ENCODE measurements at places on chromosomes 2 and 18.

- DNase-seq = no peak
Observed at GRCh38 chr2:191217580-191217979, 27.6 kb upstream of the MYO1B start.

GRCh38 chr18:35418610-35419009 is 41.5 kb upstream of the ZNF396 start:
- DNase-seq = no peak

- DNase-seq = no peak
Observed at GRCh38 chr2:233080836-233081229, 20.7 kb downstream of the INPP5D start.

- no peak for DNase-seq
Observed at GRCh38 chr18:58098706-58099105, 54.7 kb downstream of the NEDD4L start.

DNA sequence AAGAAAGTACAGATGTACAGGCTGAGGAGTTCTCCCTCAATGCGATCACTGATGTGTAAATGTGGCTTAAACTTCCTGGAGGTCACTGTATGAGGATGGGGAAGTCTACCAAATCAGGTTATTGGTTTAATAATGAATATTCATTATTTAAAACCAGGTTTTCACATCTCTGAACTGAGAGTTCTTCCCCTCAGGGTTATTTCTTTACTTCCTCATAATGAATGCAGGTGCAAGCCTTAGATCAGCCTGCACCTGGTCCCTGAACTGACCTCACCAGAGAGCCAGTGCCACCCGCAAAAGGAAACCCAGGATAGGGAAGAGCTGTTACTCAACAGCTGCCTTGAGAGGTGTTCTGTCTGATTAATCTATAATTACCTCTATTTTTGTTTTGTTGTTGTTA is 369.0 kb downstream of the EPHA4 start:
- no peak for DNase-seq

GRCh38 chr18:57744211-57744694 is 58.9 kb downstream of the ATP8B1 start:
- DNase-seq = no peak

DNA sequence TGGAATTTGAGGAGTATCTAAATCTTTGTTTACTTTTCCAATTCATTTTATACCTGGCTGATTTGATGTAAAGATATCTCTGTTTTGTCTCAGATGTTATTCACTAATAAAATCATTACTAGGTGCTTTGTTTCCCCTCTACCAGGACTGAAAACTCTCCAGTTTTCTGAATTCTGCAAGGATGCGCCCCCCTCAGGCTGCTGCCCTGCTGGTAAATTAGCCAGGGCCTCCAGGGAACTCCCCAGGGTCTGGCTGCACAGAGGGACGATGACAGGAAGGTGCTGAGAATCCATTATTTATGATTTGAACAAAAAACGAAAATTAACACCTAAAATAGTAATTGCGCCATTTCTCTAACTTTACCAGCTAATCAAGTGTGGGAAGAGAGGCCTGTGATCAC is 541.2 kb upstream of the POU3F3 start:
- DNase-seq = no peak

DNA sequence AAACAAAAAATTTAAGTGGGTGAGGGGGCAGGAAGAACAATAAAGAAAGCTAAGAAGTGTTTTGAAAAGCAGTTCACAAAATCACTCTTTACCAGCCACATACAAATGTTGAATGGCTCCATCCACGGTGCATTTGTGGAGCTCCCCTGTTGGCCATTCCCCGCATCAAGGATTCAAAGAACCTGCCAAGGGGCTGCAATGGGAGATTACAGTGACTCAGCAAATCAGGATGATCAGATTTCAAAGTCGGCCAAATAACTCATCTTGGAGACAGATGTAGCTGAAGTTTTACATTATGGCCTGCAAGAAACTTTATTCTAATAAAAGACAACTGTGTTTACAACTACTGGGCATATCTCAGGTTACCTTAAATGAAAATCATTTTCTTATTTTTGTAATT is 26.9 kb downstream of the COL4A3 start:
- no peak for DNase-seq

GRCh38 chr2:121969766-121970639 is 214.6 kb downstream of the TSN start:
- no peak for DNase-seq

DNA sequence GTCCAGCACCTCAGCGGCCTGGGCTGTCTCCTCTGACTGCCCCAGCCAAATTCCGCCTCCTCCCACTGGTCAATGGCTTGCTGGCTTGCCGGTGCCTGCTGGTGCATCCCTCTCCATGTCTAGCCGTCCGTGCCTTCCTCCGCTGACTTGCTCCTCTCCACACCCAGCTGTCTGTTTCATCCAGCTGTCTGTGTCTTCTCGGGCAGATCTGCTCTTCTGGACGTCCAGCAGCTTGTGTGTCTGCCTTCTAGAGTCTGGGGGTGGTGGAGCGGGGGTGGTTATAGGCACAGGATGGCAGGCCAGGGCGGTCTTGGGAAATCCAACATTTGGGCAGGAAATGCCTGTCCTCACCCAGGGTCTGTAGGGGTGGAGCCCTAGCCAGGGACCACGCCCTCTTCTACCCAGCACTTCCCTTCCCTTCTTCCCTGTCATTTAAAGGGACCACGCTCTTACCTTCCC is 369.2 kb downstream of the GALNT13 start:
- no peak for DNase-seq

DNA sequence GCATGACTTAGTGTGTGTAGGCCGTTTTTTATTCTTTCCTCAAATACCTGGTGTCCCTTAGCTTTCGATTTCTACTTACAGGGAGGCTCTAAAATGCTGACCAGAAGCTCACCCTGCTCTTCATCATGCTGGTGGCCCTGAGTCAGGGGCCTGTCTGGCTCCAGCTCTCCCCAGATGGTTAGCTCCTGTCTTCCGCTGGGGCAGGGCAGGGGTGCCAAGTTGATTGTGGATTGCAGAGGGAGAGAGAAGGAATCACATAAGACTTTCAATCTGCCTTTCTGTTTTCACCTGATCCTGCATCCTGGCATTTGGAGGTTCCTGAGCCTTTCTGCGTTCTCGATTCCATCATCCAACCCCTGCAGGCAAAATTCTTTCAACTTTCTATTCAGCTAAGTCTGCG is 4.2 kb downstream of the CIB4 start:
- no peak for DNase-seq

GRCh38 chr2:18752022-18752493 is 162.7 kb upstream of the NT5C1B start:
- DNase-seq = no peak

DNA sequence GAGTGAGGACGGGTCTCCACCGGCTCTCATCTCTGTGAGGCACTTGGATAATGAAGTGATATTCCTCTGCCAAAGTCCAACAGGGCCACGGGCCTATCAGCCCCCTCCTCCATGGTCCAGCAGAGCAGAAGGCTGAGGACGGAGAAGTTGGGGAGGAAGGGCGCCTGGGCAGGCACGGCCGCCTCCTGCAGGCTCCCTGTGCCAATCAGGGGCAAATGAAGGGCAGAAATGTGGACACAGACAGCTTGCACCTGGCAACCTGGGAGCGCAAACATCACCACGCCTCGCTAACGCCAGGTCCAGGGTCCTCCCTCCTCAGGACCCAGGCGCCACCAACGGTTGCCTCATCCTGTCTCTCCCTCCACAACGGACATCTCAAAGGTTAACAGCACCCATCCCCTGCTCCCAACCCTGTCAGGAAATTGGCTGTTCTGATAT is 24.3 kb downstream of the SMAD7 start:
- no peak for DNase-seq

DNA sequence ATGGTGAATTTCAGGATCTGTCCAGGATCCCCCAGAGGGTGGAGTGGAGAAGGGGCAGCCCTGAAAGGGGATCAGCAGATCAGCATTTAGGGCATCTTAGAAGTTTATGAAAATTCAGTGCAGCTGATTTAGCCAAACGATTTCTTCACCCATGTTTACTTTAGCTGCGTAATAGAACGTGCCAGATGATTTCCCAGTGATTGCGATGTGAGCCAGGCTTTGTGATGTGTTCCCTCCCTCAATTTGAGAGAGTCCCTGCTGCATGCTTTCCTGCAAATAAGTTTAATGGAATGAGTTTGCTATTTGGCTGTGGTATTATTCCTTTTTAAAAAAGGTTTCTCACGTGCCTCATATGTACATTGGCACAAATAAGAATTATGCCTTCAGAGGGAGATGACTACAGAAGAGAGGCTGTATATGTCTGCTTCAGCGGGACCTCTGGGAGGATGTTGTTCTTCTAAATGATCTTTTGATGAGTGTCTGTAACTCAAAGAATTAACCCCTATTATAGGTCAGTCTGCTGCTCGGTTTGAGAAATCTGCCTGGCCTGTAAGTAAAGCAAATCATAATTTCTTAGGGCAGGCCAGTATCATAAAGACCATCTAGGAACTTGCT is 111.9 kb downstream of the MRO start:
- no peak for DNase-seq

DNA sequence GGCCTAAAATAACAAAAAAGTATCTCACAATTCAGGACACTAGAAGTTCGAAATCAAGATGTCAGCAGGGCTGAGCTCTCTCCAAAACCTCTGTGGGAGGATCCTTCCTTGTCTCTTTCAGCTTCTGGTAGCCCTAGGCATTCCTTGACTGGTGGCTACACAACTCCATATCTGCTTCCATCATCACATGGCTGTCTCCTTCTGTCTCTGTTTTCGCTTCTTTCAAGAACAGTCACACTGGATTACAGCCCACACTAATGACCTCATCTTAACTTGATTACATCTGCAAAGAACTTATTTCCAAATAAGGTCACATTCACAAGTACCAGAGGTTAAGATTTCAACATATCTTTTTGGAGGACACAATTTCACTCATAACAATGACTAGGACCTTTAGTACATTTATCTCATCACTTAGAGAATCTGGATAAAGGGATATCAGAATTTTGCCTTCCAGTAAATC is 275.2 kb downstream of the IRS1 start:
- no peak for DNase-seq

GRCh38 chr2:190635781-190636180 is 13.1 kb upstream of the NAB1 start:
- DNase-seq = no peak

DNA sequence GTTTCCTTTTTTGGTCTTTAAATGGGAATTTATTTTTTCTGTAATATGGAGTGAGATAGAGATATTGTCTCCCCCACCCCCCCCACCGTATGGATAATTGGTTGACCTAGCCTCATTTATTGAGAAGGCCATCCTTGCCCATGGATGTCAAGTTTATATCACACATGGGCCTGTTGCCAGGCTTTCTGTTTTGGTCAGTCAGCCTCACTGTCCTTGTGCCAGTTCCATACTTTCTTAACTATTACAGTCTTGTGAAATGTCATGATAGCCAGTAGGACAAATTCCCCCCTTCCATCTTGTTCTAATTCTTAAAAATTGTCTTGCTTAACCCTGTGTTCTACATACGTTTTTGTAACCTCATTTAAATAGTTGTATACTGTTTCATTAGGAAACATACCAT is 12.5 kb downstream of the BABAM2 start:
- DNase-seq = no peak

DNA sequence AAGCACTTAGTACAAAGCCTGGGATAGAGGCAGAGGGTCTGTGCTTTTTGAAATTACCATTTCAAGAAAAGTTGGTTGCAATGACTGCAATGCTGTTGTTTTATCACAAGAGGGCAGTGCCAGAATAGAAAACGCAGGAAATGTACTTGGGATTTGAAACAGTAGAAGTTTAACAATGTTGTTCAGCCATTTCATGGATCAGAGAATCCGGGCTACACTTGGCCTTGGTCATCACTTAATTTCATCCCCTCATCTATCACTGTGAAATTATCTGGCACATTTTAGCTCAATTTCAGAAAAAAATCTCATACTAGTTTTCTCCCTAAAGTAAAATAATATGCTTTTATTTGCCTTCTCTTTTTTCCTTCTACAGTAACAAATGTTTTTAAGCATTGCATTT is 70.8 kb downstream of the RAPGEF4 start:
- no peak for DNase-seq

GRCh38 chr18:37846996-37847395 is 281.4 kb upstream of the CELF4 start:
- no peak for DNase-seq

DNA sequence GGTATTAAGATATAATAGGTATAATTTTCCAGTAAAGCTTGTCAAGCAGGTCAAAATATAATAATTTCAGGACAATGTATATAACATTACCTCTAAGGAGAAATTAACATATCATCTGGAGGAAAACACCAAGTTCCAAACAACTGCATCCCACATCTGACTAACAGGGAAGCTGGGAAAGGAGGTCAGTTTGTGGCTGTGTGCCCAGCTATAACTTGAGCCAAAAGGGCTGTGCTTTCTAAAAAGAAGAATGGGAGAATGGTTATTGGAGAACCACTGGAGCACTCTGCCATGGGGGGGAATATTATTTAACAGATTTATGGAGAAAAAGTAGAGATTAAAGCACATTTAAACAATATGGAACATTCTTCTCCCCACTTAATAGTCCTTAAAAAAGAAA is 390.6 kb upstream of the PKDCC start:
- DNase-seq = no peak

- no peak for DNase-seq
Observed at GRCh38 chr2:95350368-95350767, 52.1 kb upstream of the FAHD2A start.

DNA sequence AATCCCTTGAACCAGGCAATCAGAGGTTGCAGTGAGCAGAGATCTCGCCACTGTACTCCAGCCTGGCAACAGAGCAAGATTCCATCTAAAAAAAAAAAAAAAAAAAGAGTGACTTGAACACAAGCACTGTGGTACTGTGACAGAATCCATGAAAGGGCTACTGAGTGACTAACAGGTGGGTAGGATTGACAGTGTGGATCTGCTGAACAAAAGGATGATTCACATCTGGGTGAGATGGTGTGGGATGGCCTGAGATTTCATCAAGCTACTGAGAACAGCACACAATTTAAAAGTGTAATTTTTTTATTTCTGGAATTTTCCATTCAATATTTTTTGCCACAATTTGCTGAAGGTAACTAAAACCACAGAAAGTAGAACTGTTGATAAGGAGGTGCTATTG is 13.3 kb upstream of the SP3 start:
- no peak for DNase-seq

GRCh38 chr2:68834737-68835376 is 36.3 kb downstream of the BMP10 start:
- no peak for DNase-seq

GRCh38 chr2:73700661-73701447 is 36.3 kb downstream of the TPRKB start:
- DNase-seq = no peak

DNA sequence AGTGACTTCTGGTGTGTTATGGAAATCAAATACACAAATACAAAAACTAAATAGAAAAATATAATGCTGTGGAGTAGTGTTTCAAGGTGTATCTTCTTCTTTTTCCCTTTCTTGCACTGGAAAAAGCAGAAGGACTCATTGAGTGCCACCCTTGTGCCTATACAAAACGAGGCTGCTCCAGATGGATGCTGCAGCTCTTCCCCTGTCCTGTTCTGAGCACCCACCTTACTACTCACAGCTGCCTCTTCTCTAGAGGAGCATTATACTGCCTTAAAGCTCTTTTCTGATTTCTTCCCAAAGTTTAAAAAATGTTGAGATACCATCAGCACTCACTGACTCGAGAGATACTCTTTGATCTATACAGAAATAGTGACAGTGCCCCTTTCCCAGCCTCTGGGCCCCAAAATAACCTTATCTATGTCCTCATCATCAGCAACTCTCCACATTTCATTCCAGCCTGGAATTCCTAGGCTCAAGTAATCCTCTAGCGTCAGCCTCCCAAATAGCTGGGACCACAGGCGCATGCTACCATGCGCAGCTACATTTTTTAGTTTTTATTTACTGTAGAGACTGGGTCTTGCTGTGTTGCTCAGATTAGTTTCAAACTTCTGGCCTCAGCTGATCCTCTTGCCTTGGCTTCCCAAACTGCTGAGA is 1356.1 kb upstream of the NRXN1 start:
- DNase-seq = no peak

GRCh38 chr18:80187956-80188642 is 59.2 kb downstream of the PARD6G start:
- no peak for DNase-seq
